ENCODE measurements at places on chromosomes 1 and 21.

DNA sequence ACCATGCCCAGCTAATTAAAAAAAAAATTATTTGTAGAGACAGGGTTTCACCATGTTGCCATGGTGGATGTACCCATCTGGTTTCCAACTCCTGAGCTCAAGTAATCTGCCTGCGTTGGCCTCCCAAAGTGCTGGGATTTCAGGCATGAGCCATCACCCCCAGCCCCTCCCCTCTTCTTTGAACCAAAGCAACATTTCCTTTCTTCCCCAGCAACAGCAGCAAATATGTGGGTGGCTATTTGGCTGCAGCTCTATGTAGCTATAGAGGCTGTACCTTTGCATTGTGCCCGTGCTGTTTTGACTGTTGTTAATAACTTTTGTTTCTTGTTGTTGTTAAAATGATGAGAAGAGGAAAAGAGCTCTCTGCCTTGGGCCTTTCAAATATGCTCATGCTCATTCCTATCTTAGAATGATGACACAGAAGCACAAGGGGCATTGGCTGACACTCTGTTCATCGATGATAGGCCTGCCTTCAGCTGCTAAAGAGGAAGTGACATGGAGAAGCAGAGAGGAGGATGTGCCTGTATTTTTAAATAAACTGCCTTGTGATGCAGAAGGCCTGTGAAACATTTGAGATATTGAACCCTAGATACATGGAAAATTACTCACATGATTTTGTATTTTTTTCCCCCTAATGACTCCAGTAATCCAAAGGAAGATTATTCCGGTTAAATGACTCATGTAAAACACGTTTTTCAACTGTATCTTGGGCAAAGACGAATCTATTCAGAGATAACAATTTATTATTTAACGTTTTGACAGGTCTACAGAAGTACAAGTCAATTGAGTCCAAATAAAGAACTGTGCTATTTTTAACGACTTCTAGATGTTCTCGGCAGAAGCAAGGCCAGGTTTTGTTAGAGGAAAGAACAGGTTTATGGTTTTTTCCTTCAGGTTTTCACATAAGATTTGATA, 20.5 kb upstream of the XPR1 start:
- DNase-seq, result no peak

- DNase-seq, result no peak
Measured at GRCh38 chr1:206969090-206969489, 1.2 kb downstream of the FCAMR start.

DNA sequence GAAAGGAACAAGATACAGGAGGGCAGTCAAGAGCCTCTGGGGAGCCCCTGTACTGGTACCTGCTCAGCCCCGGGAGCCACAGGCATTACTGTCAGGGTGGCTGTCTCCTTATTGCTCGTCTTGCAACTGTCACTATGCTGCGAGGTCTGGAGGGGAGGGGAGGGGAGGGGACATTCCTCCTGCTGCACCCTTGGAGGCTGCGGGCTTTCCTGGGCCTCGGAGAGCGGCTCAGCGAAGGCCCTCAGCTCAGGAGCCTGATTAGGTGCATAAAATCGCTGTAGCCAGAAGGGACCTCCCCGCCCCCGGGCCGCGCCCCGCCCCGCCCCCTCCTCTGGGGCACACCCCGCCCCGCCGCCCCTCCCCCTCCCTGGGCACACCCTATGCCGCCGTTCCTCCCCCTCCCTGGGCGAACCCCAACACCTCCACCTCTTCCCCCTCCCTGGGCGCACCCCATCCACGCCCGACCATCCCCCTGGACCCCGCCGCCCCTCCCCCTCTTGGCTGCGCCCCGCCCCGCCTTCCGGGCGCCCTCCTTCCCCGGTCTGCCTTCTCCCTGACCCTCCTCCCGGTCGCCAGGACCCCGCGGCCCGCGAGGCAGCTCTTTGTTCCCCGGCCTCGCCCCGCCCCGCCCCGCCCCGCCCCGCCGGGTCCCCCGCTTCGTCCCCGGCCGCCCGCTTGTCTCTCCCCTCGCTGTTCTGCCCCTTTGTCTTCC, 35.5 kb downstream of the CACHD1 start:
- peak; percentile 19 for DNase-seq

DNA sequence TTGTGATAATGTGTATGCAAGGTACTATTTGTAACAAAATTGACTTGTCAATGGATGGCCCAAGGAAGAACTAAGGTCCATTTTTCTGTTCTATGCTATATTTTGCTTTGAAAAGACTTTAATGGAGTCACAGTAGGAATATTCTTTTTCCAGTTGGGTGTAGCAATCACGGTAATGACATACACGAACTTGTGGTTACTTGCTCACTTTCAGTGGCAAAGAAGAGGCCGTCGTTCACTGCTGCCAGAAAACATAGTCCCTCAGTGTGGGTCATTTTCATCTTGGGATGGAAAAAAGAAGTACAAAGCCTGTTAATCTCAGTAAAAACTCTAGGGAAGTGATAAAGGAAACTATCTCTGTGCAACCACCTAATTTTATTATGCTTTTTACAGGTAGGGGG, 47.8 kb upstream of the LAMC2 start:
- no peak for DNase-seq

GRCh38 chr1:26938004-26938658, 16.6 kb downstream of the NUDC start:
- no peak for DNase-seq

- no peak for DNase-seq
Measured at GRCh38 chr1:93770640-93771039, 89.0 kb upstream of the BCAR3 start.

DNA sequence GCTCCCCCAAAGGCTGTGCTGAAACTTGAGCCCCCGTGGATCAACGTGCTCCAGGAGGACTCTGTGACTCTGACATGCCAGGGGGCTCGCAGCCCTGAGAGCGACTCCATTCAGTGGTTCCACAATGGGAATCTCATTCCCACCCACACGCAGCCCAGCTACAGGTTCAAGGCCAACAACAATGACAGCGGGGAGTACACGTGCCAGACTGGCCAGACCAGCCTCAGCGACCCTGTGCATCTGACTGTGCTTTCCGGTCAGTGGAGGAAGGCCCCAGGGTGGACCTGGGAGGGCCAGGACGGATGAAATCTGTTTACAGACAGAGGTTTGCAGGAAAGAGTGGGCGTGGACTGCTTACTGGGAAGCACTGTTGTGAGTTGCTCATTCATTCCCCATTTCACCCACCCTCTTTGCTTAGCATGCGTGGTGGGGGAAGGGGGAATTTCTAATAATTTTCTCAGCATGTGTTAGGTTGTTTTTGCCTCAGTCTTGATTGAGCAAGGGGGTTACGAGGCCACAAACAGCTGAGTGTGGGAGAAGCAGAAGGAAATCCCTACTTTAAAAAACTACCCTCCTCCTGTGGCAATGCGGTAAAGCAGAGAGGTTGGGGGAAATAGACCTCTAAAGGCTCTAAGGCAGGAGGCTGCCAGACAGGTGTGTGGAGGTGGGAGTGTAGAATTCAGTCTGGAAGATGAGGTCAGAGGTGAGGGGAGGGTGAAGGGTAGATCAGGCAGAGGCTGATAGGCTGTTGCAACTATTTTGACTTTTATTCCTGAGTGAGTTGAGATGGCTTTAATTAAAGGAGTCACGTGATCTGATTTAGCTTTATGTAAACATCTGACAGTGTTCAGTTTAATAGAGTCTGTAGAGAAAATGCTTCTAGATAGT, 1.3 kb downstream of the FCGR2A start:
- no peak for DNase-seq

GRCh38 chr1:206065547-206066145, 12.7 kb downstream of the RHEX start:
- DNase-seq, result no peak

GRCh38 chr1:215277532-215277931, 195.0 kb downstream of the KCNK2 start:
- no peak for DNase-seq

GRCh38 chr1:48943826-48944225, 167.1 kb upstream of the BEND5 start:
- DNase-seq, result no peak

- no peak for DNase-seq
Measured at GRCh38 chr1:96598416-96599168, 123.0 kb upstream of the PTBP2 start.

GRCh38 chr1:57532299-57532698, 108.4 kb upstream of the DAB1 start:
- DNase-seq, result no peak

DNA sequence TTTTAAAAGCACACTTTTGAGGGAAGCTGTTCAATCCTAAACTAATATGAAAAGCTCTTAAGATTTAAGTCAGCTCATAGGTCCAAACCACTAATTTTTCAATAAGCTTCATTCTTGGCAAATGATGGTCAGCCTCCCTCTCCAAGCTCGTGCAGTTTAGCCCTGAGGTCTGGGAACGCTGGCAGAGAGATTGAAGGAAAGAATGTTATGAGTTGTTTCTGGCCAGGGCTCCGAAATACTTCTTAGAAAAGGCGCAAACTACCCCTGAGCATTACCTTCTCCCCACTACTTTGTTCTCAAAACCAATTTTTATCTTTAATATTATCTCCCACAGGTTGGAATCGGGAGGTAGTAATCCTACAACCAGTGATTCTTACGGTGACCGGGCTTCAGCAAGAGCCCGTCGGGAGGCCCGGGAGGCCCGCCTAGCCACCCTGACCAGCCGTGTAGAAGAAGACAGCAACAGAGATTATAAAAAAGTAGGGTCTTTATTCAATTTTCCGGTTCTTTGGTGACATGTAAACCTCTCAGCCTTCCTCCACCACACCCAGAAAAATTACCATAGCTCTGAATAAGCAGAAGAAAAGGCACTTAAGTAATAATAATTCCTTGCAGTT, 147.7 kb downstream of the SYT2 start:
- DNase-seq, result no peak

DNA sequence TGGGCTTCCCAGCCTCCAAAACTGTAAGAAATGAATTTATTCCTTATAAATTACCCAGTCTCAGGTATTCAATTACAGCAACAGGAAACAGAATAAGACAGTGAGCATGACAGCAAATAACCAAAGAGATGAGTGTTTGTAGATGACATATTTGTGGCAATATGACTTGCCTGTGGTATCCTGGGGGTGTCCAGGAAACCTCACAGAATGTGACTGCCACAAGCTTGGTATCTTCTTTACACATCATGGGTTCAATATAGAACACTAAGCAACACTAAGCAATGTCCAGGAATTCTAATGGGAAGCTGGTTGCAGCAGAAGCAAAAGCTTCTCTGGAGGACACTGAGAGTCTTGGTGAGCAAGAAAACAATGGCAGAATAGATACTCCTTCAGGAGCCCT, 236.4 kb upstream of the BEND5 start:
- DNase-seq, result no peak

- DNase-seq, result no peak
Measured at GRCh38 chr1:56473582-56474270, 105.6 kb downstream of the PLPP3 start.

- no peak for DNase-seq
Measured at GRCh38 chr1:228917342-228917741, 182.1 kb downstream of the RHOU start.

GRCh38 chr1:32724678-32725614, 22.4 kb upstream of the SYNC start:
- no peak for DNase-seq

DNA sequence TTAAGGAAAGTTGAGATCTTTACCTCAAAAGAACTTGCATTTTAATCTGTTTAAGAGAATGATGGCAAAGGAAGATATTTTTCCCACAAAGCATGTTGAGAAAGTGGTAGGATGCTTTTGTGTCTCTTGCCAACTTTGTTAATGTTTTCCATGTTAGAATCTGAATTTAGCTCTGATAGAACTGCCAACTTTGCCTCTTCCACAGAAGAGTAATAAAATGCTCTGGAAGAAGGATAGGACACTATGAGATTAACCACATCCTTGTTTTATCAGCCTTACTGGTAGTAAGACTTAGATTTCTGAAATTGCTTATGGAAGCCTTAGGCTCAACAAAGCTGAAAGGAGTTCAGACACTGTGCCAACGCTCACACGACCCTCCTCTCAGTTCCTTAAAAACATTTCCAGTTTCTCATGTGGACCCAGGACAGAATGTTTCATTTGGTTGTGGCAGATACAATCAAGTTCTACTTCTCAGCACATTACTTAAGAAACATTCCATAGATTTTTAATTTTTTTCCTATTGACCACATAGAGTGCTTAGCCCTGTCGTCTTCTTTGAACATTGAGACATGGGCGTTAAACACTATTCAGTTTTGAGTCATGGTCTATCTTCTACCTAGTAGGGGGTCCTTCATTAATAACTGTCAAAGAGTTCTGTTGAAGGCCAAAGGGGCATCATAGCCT, 59.0 kb downstream of the MTR start:
- DNase-seq, result no peak

Measured in stimulated activated CD4-positive, alpha-beta T cell treated with anti-CD3 and anti-CD28 coated beads, Interleukin-1b, Interleukin-23, amount 100 ng/mL, for 1 hour (primary cell).